ENCODE measurements at places on chromosomes 5 and 9. TPM values are rescaled to one million over a fixed set of nuclear protein-coding genes. Genes with fewer than 3 reads are reported as not detected.

The TMEM267 gene
- total RNA-seq, result 10.6 TPM

The KIF27 gene
- total RNA-seq, result 7.2 TPM

The CD72 gene
- total RNA-seq, result 3.5 TPM

The MAT2B gene
- total RNA-seq, result 55.5 TPM

The SPAG8 gene
- 0.81 TPM for total RNA-seq

The TAF11L10 gene
- total RNA-seq, result not detected

The TRAF1 gene
- total RNA-seq, result 103 TPM

GRCh38 chr5:6302075-6302474 lies 76.3 kb downstream of the MED10 start:
- no peak for DNase-seq

GRCh38 chr9:129923589-129923988 lies 88.3 kb downstream of the USP20 start:
- DNase-seq, result no peak

DNA sequence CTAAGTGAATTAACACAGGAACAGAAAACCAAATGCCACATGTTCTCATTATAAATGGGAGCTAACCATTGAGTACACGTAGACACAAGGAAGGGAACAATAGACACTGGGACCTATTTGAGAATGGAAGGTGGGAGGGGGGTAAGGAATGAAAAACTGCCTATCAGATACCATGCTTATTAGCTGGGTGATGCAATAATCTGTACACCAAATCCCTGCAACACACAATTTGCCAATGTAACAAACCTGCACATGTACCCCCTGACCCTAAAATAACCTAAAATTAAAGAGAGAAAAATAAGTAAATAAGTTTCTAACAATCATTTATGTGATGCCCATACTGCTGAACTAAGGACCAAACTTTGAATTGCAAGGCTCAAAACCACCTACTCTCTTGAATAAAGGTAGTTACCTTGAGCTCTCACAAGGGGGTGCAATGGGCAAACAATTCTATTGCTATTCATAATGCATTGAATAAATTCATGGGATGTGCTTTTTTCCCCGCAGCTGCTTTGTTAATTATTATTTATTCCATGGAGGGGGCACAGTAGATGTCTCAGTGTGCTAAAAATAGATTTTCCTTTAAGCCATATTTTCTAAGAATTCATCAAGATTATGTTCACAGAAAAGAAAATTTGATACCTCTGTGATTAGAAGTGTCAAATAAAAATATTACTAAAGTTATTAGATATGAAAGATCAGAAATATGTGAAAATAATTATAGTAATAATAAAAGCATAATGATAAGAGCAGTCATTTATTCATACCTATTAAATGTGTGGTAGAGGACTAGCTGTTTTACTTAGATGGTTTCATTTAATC lies 76.2 kb upstream of the PTPN3 start:
- DNase-seq, result no peak

DNA sequence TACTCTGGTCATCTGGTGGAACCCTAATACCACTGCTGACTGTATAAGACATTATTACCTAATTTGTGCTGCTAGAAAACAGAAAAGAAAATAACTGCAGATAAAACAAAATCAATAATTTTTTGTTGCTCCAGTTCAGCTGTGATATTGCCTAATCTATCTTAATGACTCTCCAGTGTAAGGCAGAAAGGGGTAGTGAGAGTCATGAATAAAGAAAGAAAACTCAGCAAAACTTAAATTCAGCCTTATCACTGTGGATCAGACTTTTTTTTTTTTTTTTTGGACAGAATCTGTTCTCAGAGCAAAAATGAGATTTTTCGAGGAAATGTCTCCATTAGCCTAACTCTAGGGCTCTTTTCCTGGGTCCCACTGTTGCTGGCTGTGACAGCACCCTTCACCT lies 1.1 kb upstream of the DOCK2 start:
- no peak for DNase-seq

- DNase-seq, result no peak
These were observed 26.9 kb upstream of the SYK start for GRCh38 chr9:90774682-90775081.

DNA sequence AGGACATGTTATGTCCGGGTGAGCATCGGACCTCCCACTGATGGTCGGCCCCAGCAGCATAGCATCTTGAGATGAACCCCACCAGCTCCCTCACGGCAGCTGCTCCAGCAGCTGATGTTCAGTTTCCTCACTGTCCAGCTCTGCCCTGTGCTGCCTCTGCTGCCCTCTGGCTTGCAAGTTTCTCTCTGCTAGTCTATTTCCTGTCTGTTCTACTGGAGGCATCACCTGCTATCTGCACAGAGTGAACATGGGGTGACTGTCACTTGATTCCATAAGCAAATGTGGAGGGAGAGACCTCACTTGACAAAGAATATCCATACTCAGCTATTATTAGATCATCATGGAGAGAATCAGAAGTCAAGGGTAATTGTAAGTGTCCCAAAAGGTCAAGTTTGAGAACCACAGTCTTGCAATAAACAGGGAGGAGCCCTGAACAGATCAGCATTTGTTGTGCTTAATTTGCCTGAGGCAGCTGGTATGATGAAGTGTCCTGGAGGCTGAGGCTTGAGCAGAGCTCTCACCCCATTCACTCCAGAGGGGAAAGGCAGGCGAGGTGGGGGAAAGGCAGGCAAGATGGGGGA lies 702.8 kb downstream of the SEMA5A start:
- DNase-seq, result no peak

DNA sequence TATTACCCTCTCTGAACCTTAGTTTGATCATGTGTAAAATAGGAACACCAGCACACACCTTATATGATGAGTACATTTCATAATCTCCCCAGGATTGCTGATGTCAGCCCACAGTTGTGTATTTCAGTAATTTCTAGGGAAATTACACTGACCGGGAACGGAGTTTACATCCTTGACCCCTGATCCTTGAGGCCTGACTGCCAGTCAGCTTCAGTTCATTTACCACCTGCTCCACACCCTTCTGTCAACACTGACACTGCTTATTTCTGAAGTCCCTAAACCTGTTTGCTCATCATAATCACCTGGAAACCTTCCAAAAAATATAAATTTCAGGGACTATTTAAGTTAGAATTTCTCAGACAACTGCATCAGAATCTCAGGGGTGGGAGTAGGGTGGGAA lies 55.3 kb downstream of the ZNF622 start:
- DNase-seq, result no peak

DNA sequence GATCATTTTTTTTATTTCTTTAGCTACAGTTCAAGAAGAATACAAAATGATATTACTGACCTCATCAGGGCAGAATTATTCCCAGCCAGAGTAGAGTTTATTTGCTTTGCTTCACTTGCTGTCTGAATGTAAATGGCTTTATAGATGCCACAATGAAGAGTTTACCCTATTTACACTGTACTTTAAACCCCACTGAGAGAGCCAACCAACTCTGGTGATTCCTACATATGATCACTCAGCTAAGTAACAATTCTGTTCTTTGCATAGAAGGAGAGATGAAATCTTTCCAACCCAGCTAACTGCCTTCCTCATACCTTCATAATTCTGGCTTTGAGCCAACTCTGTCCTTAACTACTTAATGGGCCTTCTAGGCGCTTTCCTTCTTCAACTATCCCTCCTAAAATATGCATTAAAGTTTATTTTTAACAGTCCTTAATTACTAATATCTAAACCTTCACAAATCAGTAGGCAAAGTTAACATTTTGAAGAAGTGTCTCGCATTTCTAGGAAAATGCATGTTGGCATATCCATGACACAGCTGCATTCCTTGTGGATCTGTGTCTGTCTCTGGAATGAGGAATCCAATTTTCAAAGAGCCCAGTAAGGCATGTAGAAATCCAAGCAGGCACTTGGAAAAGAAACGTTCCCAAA lies 284.8 kb upstream of the GRAMD2B start:
- DNase-seq, result no peak

DNA sequence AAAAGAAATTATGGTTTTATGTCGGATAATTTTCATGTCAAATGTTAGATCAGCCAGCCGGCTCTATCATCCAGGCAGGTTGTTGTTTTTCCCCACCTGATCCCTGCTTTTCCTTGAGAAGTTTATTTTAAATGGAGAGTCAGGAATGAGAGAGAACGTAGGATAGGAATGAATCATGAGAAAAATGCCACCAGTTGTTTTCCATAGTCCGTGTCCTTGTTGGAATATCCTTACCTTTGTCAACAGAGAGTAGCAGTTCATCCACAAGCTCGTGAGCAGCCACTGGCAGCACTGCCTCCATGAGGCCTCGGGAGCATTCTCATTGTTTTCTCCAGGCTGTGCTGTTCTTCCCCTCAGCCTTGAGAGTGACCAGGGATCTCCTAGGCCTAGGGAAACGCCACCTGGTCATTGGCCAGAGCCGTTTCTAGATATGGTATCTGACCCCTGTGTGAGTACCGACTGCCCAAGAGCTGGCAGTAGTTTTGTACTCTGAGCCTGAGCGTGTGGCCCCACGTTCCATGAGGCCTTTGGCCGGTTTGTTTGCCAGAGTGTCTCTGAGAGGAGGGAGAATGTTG lies 293.3 kb downstream of the FANCC start:
- no peak for DNase-seq

DNA sequence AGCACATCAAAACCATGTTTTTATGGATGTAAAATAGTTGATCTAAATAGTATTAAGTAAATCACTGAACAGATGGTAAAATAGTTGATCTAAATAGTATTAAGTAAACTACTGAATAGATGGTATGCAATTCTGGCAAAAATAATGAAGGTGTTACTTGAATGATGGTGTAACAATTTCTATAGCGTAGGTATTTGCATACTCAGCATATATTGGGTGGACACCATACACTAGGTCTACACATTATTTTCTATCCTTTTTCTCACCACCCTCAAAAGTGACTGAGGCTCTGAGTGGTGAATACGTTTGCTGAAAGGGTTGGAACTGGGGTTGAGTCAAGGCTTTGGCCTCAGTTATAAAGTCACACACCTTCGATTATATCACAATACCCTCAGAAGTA lies 81.3 kb downstream of the ATP10B start:
- no peak for DNase-seq

GRCh38 chr5:172929371-172929838 lies 29.8 kb upstream of the RPL26L1 start:
- no peak for DNase-seq

- DNase-seq, result no peak
These were observed 63.6 kb downstream of the PALM2AKAP2 start for GRCh38 chr9:109843641-109844040.

GRCh38 chr9:272251-273213 lies 57.9 kb downstream of the DOCK8 start:
- DNase-seq, result peak; percentile 41

DNA sequence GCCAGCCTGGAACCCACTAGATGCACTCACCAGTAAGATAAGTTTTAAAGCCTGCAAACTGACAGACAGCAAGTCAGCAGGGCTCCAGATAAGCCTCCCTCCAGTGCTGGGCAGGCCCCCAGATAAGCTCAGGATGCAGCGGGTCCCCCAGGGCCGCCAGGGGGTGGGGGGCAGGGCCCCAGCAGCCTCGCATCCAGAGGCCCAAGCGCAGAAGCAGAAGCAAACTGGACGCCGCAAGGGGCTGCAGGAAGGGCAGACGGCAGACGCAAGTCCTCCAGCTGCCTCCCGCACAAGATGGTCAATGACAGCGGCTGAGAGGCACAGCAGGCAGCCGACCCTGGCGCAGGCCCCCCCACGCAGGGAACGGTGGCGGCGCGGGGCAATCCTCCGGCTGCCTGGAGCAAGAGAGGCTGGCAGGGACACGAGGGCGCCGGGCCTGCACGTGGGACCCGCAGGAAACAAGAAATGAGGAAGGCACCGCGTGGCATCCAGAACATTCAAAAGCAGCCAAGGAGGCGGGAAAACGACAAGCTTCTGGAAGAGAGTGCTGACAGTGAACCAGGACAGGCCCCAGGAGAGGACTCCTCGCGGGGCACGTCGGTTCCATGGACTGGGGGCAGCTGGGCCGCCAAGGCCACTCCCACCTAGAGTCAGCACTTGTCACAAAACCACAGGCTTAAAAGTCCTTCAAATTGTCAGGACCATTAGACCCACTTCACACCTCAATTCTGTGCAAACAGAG lies 49.8 kb downstream of the ROR2 start:
- DNase-seq, result no peak
